ENCODE measurements at places on chromosomes 4 and X.
A peak's percentile ranks its signal among the peaks of the same experiment; 100 is the strongest.

DNA sequence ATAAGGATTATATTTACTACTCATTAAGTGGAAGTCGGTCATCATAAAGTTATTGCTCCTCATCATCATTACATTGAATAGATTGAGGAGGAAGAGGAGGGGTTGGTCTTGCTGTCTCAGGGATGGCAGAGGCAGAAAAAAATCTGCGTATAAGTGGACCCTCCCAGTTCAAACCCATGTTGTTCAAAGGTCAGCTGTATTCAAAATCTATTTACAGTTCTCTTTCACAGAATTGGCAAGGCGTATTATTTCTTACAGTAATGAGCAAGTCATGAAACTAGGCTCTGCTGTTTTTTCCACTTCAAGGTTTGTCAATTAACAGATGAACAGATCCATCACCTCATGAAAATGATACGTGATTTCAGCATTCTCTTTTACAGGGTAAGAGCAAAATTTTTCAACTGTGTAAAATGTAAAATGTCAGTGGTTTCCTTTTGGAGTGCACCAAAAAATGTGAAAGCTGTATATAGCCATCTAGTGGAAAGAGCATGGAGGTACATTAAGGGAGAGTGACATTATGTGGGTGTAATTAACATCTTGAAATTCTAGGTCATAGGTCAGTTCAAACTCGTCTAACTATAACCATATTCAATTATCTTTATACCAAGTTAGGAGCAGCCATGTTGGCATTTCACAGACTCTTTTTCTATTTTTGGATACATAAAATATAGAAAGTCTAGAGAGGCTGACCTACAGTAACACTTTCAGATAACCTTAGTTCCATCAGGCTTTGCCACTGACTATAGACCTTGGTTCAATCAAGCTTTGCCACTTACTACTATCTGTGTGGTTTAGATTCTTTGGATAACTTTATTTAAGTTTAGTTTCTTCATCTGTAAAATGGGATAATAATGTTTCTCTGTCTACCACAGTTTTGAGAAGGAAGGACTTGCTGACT is 30.1 kb downstream of the NEIL3 start:
- peak; percentile 37 for DNase-seq

DNA sequence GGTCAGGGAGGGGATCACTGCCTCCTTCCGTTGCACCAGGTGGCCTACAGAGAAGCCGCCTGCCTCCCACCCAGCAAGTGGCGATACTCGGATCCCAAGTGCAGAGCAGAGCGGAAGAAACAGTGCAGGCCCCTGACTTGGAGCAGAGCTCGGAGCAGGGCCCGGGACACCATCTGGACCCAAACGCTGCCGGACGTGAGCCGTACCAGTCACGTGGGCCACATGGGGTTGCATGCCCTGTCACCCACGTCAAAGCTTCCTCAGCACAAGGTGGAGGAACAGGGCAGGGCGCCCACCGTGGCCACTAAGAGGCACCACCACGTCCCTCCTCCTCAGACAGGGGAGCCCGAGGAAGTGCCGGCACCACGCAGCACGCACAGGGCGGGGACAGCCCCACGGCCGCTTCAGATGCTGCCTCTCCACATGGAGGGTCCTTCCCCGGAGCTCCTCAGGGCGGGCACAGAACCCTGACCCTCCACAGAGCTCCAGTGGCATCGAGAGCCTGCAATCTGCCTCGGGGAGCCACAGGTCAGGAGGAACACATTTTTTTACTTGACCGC is 18.7 kb downstream of the ZFYVE28 start:
- DNase-seq = no peak

DNA sequence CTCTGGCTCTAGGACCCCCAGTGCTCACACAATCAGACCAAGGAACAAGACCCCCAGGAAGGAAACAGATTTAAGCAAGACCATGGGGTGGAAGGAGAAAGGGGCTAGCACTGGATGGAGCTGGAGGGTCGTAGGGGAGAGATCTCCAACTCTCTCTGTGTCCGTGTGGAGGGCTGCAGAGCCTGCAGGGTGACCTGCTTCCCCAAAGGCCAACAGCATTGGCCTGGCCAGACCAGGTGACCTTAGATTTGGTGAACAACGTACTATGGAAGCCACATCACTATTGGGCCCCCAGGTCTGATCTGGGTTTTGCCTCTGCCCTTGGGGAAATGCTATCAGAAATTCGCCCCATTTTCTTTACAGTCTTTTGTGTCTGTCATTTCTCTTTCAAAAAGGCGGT is 26.0 kb downstream of the NLGN3 start:
- no peak for DNase-seq

DNA sequence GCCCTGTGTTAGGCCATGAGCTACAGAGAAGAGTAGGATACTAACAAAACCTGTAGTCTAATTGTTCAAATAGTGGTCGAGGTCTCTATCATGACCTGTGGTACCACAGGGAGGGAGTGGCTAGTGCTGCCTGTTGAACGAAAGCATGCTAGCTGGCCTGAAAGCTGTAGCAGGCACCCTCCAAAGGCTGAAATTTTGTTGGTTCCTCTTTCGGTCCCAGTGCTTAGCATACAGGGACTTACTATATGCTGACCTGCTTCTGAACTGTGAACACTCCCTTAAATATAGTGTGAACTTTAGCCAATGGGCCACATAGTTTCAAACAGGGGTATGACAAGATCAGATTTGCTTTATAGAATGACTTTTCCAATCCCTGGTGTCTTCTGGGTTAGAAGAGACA is 113.4 kb downstream of the PJA1 start:
- no peak for DNase-seq

DNA sequence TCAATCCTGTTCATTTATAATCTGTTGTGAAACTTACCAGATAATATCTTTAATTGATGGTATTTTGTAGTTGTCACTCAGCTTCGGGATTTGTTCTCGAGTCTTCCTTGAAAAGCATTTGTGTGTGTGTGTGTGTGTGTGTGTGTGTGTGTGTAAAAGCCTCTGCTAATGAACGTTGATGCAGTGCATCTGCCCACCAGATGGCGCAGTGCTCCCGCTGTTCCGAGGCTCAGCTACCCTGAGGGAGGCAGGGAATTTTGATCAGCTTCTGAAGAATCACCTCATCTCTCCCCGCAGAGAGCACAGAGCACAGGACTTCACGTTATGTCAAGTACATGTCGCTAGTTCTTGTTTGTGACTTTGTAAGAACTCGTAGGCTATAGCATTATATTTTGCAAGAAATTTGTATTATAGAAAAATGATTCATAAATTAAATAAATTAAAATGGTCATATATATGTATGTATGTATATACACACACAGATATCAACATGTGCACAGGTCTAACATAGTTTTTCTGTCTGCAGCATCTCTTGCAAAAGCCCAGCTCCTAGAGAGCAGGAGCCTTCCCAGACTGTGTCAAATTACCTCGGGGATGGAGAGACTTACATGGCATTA is 316.7 kb upstream of the IGFBP7 start:
- DNase-seq = peak; percentile 73

DNA sequence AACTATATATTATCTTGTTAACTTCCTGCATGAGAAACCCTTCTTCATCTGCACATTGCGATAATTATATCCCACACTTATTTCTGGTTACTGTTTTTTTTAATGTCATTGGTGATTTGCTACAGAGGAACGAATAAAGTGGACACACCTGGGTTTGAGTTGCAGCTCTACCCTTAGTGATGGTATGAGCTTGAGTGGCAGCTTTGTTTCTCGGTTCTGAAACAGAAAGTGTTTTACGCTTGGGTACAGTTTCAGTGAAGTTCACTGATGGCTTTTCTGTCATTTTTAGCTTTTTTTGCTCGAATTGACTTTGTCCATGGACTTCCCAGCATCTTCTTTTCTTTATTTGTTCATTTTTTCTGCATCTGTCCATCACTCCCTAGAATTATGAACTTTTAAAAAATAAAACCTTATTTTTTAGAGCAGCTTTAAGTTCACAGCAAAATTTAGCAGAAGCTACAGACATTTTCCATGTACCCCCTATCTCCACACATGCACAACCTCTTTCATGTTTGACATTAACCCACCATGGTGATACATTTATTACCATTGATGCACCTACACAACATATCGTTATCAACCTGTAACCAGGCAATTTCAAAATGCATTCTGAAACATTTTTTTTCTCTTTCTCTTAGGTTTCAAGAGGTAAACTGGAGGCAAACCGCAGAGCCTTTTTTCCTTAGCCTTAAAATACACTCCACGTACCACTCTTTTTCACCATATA is 1041.6 kb upstream of the PRKX start:
- no peak for DNase-seq

DNA sequence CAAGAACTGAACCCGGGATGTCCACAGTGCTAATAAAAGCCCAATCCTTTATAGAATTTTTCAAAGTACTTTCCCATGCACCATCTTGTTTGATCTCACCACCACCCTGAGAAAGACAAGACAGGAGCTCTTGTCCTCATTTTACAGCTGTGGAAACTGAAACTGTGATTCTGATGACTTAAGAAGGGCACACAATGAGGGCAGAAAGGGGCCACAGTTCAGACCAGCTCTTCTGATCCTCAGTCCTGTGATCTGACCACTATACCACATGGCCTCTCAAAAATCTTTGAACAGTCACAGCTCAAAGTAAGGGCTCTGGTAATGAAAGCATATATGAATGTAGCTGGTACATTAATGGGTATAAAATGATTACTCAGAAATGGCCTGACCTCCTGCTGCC is 127.3 kb upstream of the CPEB2 start:
- no peak for DNase-seq

DNA sequence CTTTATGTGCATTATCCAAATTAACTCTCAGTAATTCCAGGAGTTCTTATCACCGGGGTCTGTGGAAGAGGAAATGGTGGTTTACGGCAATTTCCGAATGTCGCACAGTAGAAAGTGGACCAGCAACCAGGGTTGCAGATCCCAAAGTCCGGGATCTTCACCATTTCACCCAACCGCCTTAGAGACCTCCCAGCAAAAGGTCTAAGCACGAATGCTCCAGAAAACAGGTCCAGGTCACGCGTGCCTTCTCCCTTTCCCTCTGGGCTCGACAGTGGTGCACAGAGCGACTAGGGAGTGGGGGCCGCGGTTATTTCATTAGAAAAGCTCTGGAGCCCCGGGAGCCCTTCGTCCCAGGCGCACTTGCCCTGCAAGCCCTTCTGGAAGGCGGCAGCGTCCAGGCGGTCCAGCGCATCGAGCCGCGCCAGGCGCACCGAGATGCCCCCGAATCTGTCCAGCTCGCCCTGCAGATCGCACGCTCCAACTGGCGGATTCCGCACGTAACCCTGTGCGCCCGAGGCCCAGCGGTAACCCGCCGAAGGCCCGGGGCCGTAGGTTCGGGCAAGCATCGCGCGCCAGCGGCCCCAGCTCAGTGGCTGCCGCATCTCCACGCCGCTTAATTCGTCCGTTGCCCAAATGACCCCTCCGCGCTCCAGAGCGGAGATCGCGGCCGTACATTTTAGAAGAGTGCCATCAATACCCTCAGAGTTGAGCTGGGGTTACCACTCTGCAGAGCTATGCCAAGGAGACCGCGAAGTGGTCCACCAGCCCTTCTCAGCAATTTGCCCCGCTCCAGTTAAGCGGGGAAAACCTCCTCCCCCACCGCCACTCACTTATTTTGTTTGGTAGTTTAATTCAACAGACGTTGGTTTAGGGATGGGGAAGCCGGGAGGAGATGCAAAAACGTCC is at the start of gene NUDT6:
Gene NUDT6 (minus strand): TSS at position 627 of the 906 bp plus-strand sequence. CDS start 25 bp downstream, at position 602.
- peak; percentile 69 for DNase-seq

DNA sequence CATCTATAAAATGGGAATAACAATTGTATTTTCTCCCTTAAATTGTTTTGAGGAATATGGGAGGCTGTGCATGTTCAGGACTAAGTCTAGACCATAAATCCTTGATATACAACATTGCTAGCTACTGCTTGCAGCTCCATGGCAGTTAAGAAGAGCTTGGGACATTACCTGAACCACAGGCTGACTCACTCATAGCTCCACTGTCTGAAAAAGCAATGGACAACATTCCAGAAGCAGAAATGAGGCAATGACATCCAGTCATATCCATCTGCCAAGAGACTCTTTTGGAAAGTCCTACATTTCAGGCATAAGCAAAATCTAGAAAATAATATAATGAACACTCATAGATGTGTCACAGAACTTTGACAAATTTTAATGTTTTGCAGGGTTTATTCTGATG is 167.3 kb upstream of the LEF1 start:
- DNase-seq = peak; percentile 62

GRCh38 chr4:88919056-88919455 is 137.9 kb downstream of the FAM13A start:
- no peak for DNase-seq

DNA sequence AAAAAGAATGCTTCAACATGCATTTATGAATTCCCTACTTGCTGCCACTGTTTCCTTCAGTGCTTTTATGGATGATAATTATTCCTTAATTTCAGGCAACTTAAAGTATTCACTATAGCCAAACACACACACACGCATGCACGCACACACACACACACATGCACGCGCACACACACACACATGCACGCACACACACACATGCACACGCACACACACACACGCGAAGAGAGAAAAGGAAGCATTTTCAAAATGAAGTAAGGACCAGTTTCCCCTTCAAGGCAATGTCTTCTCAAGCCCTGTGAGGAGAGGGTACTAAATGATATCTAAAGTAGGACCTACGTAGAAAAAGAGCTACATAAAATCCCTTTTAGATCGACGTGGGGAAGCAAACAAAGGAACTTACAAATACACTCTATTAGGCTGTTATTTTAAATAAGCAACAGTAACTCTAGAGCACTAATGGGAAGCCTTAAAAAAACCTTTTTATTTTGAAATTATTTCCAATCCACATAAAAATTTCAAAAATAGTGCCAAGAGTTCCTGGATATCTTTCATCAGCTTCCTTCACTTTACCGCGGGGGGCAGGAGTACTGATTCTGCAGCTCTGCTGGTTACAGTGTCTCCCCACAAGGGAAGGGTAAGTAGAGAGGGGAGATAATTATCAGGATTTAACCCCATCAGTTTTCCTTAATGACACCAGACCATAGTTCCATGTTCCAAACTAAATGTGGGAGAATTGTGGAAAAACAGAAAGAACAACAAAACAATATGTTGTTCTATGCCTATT is 13.7 kb downstream of the IRF2 start:
- DNase-seq = no peak

- DNase-seq = no peak
Measured at GRCh38 chr4:60822986-60823385, 377.1 kb upstream of the ADGRL3 start.

Measured in iris pigment epithelial cell (primary cell).